ENCODE measurements at places on chromosomes 5 and 9. TPM values are rescaled to one million over a fixed set of nuclear protein-coding genes. Genes with fewer than 3 reads are reported as not detected.

TAL2 gene
- not detected for total RNA-seq

CMYA5 gene
- under 0.01 TPM for total RNA-seq

DTWD2 gene
- 2.7 TPM for total RNA-seq

PCDHGC4 gene
- total RNA-seq: 0.40 TPM

SAXO1 gene
- under 0.01 TPM for total RNA-seq

SLC27A4 gene
- total RNA-seq: 41.3 TPM

PPP2R2B gene
- total RNA-seq: not detected

GNAQ gene
- total RNA-seq: 37.2 TPM

PCDHGA8 gene
- 0.46 TPM for total RNA-seq

PRDM9 gene
- not detected for total RNA-seq

PLAC8L1 gene
- not detected for total RNA-seq

NEURL1B gene
- total RNA-seq: 0.46 TPM

ENTREP1 gene
- 3.5 TPM for total RNA-seq

RRAGA gene
- 38.4 TPM for total RNA-seq

SCGB3A2 gene
- not detected for total RNA-seq

TLR4 gene
- 51.7 TPM for total RNA-seq

AGTPBP1 gene
- 24.5 TPM for total RNA-seq

ARHGEF37 gene
- 9.2 TPM for total RNA-seq

ANKRD20A1 gene
- 1.6 TPM for total RNA-seq

NFIB gene
- 85.5 TPM for total RNA-seq

CER1 gene
- not detected for total RNA-seq

PCDHA3 gene
- total RNA-seq: 0.18 TPM

SPATA31A3 gene
- not detected for total RNA-seq

TXNDC8 gene
- total RNA-seq: not detected

NIM1K gene
- 0.07 TPM for total RNA-seq

ADAMTS16 gene
- total RNA-seq: not detected

SLC6A18 gene
- not detected for total RNA-seq

MRPL22 gene
- 62.6 TPM for total RNA-seq

VCP gene
- total RNA-seq: 684 TPM

SMAD5 gene
- total RNA-seq: 33.1 TPM

OR1J2 gene
- total RNA-seq: not detected
